ENCODE measurements at places on chromosomes 3 and 15. TPM values are rescaled to one million over a fixed set of nuclear protein-coding genes. Genes with fewer than 3 reads are reported as not detected.
A peak's percentile ranks its signal among the peaks of the same experiment; 100 is the strongest.

Gene UBL7
- total RNA-seq: 44.6 TPM

Gene MYH15
- total RNA-seq: 0.13 TPM

Gene DET1
- 6.8 TPM for total RNA-seq

Gene FAM43A
- total RNA-seq: 16.6 TPM

Gene GPR27
- total RNA-seq: 3.7 TPM

Gene LTK
- 1.1 TPM for total RNA-seq

Gene SIN3A
- 25.4 TPM for total RNA-seq

Gene TERB2
- total RNA-seq: not detected

Gene LSG1
- 21.0 TPM for total RNA-seq

Gene FOXB1
- total RNA-seq: not detected

DNA sequence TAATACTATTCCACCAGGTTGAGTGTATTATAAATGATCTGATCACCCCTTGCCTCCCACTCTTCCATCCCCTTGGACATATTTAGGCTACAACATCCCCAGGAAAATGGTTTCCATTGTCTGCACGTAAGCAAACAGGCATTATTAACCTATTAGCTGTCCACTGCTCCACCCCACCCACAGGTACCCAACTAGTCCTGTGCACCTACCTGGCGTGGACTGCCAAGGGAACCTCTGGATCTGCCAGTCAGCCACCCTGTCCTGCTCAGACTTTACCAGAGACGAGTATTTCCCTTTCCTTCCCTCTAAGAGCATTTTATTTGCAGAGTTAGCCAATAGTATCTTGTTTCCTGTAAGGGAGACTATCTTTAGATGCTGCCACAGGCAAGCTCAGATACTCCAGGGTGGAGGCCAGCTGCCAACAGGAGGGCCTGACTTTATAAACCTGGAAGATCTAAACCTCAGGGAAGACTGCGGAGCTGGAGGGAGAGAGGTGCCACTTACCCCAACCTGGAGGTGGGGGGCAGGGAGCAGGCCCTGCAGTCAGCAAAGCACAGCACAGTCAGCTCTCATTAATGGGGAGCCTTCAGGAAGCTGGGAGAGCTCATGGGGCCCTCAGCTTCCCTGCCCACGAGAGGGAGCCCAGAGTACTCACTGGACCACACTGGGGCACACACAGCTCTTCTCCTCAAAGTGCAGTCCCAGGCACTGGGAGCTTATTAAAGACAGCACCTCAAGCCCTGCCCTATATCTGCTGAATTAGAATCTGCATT lies at the start of gene CX3CR1:
Gene CX3CR1 (minus strand): TSS at position 292 of the 773 bp plus-strand sequence. CDS start 13,527 bp downstream, outside the sequence.
- no peak for DNase-seq

DNA sequence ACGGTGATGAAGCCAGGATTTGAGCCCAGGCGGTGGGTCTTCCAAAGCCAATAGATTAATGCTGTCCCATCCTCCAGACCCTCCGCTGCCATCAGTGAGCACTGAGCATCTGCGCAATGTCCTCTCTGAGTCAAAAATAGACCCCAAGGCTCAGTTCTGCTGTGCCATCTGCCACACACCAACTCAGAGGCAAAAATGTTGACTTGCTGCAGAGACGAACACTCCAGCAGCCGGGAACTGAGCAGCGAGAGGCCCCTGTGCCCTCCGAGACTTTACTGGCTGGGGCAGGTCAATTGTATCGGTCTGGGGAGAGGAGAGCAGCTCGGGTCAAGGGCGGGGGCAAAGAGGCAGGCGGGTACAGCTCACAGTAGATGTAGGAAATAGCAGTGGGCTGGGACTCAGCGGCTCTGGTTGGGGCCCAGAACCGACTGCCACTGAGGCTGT lies 41.5 kb upstream of the ATP2B2 start:
- DNase-seq: no peak

- no peak for DNase-seq
Observed at GRCh38 chr15:64096668-64097384, 1.0 kb downstream of the SNX1 start.

DNA sequence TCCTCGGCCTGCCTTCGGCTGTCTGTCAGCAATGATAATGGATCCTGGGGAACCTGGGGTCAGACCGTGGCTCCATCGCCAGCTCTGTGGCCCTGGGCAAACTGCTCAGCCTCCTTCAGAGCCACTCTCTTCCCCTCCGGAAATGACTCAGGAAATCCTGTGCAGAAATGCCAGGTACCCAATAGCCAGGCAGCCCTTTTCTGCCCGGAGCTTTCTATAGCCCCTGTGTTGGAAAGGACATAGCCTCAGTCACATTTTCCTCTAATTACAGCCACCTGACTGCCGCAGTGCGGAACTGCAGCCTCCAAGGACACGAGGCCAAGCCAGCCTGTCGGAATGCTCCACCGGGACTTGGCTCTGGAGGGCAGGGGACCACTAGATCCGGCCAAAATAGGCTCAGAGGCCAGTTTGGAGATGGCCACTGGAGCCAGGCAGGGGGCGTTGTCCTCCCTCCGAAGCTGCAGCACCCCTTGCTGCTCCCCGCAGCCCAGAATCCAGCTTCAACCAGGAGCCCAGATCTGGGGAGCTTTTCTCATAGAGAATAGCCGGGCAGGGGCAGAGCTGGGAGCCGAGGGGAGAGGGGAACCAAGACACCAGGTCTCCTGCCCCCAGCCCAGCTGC lies 11.6 kb upstream of the ZXDC start:
- DNase-seq: peak; percentile 54

DNA sequence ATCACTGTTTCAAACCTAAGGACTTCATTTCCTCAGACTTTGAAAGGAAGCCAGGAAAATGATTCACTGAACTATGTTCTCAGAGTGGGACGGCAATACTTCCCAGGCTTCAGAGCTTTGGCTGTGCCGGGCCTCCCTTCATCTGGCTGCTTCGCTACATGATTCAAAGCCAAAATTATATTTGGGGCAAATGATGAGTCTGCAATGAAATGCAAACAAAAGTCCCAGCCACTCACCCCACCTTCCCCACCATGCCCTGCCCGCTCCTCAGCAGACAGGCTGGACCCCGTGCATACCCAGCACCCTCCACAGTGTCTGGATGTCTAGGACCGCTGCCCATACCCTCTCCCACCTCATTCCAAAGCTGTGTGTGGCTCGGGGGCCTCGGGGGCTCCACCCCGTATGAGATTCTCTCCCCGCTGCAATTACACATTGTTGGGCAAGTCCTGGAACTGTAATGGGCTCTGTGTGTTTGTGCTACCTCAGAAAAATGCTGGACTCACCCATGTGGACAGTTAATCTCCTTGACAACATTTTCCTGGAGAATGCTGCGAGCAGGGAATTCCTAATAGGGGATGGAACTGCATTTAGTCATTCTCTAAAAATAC lies 32.2 kb downstream of the ATP10A start:
- DNase-seq: peak; percentile 52

- no peak for DNase-seq
Observed at GRCh38 chr3:16388850-16389441, 123.9 kb downstream of the OXNAD1 start.

GRCh38 chr3:45225465-45226205 lies 452 bp downstream of the TMEM158 start:
- peak; percentile 55 for DNase-seq

DNA sequence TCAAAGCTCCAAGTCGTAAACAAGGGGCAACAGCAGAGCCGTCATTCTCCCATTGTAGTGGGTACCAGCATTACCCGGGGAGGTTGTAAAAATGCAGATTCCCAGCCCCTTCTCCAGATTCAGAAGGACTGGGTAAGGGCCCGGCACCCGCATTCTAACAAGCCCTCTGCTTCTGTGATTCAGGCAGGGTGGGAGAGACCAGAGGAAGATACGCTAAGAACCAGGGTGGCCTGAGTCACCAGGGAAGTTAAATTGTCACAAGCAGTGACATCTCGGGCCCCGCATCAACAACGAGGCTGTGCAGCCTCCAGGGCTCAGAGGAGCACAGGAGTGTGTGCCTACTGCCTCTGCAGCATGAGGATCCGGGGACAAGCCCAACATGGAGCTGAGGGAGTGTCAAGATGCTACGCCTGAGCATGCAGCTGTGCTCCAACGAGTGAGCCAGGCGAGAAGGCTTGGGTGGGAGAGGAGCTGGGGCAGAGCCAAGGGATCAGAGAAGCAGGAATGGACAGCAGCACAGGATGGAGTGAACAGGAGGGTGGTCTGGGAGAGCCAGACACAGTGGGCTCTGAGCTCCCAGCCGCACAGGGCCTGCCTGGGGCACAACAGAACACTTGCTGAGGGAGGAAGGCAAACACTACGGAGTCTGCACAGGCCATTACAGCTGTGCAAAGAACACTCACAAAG lies 68.5 kb downstream of the CPN2 start:
- DNase-seq: no peak

DNA sequence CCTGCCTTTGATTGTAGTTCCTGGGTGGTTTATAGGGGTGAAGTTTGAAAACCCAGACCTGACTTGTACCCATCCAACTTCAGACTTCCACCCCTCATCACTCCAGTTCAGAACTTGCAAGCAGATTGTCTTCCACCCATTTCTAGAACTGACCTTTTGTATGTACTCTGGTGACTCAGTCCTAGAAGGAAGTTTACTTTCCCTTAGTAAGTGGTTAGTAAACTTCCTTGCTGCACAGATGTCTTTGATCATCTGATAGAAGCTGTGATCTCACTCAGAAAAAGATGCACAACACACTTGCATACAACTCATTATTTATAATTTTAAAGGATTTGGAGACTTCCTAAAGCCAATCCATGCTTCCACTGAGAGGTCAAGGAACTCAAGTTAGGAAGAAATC lies 368.0 kb downstream of the MFSD1 start:
- DNase-seq: no peak

GRCh38 chr3:181687731-181688130 lies 24.0 kb upstream of the SOX2 start:
- no peak for DNase-seq

GRCh38 chr15:72318408-72318942 lies 1.5 kb downstream of the CELF6 start:
- DNase-seq: no peak

- DNase-seq: no peak
Observed at GRCh38 chr15:98146031-98146820, 185.7 kb downstream of the ARRDC4 start.

GRCh38 chr15:55627730-55628368 lies 39.7 kb upstream of the PYGO1 start:
- no peak for DNase-seq

DNA sequence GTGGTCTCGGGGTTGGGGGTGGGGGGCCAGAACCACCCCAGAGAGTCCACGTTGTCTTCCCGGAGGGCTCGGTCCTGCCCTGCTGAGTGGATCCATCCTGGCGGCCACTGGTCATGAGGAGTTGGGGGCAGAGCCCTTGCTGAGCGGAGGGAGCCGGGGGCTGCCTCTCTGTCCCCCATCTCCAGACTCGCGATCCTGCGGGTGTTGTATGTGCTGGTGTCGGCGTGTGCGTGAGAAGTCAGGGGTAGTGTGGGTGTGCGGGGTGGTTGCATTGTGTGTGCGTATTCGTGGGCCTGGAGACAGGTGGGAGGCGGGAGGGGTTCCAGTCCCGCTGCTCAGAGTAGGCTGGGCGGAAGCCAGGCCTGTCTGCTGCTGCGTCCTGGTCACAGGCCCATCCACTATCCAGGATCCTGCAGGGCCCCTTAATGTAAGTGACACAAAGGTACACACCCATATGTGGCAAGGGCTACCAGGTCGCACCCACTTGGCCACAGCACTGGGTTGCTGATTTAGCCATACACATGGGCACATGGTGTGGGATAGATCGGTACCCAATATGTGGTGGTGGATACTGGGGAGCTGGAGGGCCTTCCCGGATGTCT lies 30.7 kb downstream of the NBEAL2 start:
- DNase-seq: no peak

DNA sequence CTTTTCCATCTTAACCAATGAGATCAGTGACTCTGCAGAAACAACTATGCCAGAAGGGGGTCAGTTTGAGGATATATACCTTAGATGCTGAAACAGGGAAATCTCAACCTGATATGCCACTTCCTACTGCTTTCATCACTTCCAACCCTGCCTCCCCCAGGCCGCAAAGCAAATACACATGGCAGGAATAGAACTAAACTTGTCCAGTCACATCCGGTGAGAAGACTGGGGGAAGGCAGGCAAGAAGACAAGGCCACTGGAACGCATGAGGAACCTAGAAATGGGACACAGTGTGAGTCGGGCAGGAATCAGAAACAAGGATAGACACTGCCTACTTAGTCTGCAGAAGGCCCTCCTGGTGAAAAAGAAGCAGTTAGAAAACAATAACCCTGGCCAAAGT lies 90.6 kb downstream of the MYO5A start:
- DNase-seq: no peak

DNA sequence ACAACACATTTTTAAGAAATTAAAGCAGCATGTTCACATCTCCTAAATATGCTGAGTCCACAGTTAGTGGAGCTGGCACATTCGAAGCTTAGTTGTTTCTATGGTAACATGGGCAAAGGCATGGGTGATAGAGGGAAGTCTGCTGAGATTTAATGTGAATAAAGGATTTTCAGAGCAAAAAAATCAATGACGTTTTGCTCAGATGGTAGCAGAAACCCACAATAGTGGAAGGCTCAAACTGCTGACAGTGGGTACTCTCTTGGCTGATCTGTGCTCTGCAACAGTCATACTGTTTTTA lies 795.1 kb upstream of the ARPP21 start:
- no peak for DNase-seq

DNA sequence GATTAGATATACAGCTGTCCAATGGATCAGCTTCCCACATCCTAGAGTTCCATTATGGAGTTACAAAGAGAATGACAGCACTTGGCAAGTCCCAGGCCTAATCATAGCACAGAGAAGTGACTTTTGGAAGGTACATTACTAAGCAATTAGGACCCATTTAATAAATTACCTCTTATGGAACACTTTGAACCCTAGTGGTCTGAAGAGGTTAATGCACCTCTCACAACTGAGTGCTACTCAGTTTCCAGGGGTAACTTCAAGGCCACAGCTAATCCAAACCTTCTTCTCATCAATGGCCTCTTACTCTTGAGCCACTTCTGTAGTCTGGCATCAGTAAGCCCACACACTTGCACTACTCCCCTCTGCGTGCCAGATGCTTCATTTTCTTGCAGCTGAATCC lies 34.9 kb upstream of the MEIS2 start:
- DNase-seq: no peak

DNA sequence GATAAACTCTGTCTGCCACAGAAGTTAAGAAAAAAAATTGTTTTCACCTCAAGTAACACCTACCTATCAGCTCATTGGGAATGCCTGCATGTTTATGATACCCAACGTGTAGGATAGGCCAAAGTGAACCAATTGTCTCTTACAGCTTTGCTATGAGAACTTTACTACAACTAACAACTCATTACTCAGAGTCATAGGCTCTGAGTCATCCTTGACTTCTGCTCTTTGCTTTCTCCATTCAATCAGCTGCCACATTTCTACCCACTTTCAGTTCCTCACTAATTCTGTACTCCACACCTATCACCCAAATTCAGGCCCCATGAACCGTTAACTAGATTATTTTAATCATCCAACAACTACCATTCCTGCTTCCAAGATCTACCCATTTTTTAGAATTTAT lies 843.9 kb downstream of the TUSC7 start:
- DNase-seq: no peak

- no peak for DNase-seq
Observed at GRCh38 chr3:152177757-152178156, 91.0 kb upstream of the MBNL1 start.
